ENCODE measurements at places on chromosomes 2 and 18.

- no peak for DNase-seq
These were observed 45.4 kb downstream of the MCFD2 start for GRCh38 chr2:46870051-46870839.

- no peak for DNase-seq
These were observed 139.8 kb upstream of the HS6ST1 start for GRCh38 chr2:128458505-128458904.

DNA sequence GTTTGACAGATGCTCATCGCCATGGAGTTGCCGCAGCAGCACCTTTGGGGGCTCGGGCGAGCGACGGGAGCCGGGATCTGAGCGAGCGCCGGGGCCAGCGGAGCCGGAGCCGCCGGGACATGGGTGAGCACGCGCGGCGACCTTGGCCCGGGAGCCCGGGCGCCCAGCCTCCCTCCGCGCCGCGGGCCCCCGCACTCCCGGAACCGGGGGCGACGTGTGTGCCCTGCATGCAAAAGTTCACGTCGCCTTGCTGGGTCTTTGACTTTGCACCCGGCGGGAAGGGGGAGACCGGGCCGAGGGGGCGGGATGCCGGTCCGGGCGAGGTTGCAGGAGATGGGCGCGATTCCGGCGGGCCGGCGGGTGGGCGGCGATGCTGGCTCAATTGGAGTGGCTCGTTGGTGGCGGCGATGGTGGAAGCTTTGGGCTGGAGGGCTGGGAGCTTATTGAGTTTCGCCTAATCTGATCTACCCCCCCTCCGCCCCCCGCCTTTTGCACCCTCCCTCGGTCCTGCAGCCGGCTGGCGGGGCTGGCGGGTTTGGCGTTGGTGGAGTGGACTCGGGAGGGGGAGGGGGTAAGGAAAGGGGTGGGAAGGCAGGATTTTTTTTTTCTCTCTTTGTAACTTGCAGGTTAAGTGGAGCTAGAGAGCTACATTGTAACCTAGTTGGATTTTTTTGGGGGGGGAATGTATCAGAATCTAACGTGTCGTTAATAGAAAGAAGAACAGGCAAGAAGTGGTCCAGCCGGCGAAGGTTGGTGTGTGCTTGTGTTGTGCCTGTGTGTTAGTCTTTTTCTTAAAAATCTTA lies at the start of gene SETBP1:
SETBP1 (plus strand) TSS at position 616 of the 803 bp plus-strand sequence. CDS start 20,459 bp downstream, outside the sequence.
- peak; percentile 91 for DNase-seq

GRCh38 chr2:71226096-71226964 lies 573 bp downstream of the PAIP2B start:
- peak; percentile 93 for DNase-seq

DNA sequence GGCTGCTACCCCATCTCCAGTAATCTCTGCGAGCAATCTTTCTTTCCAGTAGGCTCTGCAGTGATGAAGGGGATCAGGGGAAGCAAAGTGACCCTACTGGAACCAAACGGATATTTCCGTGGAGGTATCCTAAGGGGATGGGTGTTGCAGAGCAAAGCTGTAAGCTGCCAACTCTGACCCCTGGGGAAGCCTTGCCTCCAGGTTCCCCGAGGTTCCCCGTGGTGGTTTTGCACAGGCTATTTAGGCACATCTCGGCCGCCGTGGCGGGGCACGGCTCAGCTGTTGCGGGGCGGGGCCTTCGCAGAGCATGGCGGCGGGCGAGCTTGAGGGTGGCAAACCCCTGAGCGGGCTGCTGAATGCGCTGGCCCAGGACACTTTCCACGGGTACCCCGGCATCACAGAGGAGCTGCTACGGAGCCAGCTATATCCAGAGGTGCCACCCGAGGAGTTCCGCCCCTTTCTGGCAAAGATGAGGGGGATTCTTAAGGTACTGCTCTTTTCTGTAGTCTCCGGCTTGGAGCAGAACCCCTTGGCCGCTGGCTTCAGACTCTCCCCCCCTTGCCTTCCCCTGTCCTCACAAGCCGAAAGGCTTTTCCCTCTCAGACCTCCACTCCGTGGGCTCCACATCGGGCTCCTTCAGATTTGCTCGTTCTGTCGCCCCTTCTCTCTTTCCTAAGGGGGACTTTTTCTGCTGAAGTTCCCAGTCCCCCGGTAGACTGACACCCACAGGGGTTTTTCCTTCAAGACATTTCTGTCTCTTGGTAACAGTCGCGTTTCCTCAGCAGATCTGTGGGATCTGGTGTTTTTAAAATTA lies at the start of gene COMMD1:
COMMD1 (plus strand) TSS at position 303 of the 814 bp plus-strand sequence; CDS start at position 308, 5 bp downstream.
- peak; percentile 87 for DNase-seq

DNA sequence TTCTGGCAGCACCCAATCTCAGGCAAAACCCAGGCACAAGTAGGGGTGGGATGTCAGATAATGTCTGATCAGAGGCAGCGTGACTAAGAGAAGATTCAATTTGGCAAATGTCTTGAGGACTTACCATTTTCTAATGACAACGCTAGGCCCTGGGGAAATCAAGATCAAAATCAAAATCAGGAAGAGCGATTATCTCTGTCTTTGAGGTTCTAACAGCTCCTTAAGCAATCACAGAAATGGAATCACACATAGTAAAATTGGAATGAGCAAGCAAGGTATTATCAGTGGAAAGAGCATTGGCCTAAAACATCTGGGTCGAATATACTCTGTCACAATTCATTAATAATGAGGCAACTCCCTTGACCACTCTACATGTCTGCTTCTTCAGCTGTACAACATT lies 8.6 kb upstream of the SERPINB2 start:
- DNase-seq = no peak

DNA sequence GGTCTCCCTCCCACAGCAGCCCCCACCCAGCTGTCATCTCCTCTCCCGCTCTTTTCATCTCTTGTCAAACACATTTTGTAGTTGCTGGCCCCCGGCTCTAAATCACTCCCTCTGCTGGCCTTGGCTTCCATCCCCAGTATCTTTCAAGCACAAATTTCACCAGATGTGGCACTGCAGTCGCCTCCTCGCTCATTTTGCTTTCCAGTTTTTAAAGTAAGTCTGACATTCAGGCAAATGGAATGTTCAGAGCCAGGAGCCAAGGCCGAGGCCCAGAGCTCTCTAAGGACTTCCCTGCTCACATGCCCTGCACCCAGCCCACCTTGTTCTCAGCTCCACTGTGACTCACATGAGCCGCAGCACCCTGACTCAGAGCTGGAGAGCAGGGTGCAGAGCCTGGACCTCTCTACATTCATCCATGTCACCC lies 158.4 kb downstream of the GALNT14 start:
- no peak for DNase-seq

- no peak for DNase-seq
These were observed 51.3 kb downstream of the SEPTIN10 start for GRCh38 chr2:109562421-109562820.

DNA sequence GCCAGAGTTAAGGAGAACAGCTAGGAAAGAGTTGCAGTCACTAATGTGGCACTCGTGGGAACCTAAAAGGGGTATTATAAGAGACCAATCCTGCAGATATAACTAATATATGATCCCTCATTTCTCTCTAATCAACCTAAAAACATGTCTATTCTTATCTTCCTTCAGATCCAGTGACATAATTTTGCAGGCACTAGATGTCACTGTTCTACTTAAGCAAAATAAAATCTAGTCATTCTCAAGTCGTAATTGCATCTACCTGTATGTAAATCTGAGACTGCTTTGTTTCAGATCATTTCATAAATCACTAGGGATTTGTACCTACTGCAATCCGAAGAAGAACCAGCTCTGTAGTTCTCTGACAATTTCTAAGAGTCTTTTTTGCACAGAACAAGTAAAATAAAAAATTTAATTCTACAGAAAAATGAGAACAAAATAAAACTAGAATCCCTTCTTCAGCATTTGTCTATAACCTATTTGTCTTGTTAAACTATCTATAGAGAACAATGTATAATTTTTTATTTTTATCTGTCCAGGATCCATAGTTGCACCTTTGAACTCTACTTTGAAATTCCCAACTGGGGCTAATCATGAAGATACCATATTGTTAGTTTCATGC lies 56.5 kb upstream of the ERBB4 start:
- no peak for DNase-seq

GRCh38 chr2:173488861-173489260 lies 134.2 kb downstream of the CDCA7 start:
- no peak for DNase-seq

Measured in RPMI8226 (cell line).